ENCODE measurements at places on chromosomes 11 and 22.

- no peak overlapping the region for H3K4me3 ChIP-seq
- no peak overlapping the region for H3K27ac ChIP-seq
- H3K27me3 ChIP-seq, result no peaks in the 10 kb centered on the region
- peaks cover 3% of the 10 kb centered on the region for H3K36me3 ChIP-seq
Measured at GRCh38 chr11:88359114-88359513, 21.6 kb upstream of the CTSC start.

DNA sequence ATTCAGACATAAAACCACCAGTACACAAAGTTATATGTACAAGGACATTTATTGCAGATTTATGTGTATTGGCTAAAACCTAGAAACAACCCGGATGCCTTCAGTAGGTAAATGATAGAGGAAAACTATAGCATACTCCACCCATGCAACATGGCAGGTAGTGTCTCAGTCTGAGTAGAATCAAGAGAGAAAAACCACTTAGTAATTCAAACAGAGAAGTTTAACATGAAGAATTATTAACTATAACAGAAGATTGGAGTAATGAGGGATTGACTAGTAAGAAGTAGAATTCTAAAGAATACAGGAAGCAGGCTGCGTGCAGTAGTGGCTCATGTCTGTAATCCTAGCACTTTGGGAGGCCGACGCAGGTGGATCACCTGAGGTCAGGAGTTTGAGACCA is 16.2 kb upstream of the SPTY2D1 start:
- no peaks in the 10 kb centered on the region for H3K27me3 ChIP-seq
- H3K27ac ChIP-seq, result peak overlapping the region; percentile 86
- no peaks in the 10 kb centered on the region for H3K36me3 ChIP-seq
- DNase-seq, result no peak

GRCh38 chr11:119029340-119030028 is 1.2 kb downstream of the SLC37A4 start:
- peaks cover 31% of the 10 kb centered on the region for H3K4me1 ChIP-seq
- no peak for DNase-seq
- no peaks in the 10 kb centered on the region for H3K27me3 ChIP-seq
- peak overlapping the region; percentile 89 for H3K4me3 ChIP-seq
- peak overlapping the region; percentile 87 for H3K27ac ChIP-seq

- peaks cover 7% of the 10 kb centered on the region for H3K36me3 ChIP-seq
- H3K27ac ChIP-seq, result no peak overlapping the region
- DNase-seq, result no peak
- no peaks in the 10 kb centered on the region for H3K4me1 ChIP-seq
Measured at GRCh38 chr11:103079833-103080232, 12.1 kb downstream of the DCUN1D5 start.

DNA sequence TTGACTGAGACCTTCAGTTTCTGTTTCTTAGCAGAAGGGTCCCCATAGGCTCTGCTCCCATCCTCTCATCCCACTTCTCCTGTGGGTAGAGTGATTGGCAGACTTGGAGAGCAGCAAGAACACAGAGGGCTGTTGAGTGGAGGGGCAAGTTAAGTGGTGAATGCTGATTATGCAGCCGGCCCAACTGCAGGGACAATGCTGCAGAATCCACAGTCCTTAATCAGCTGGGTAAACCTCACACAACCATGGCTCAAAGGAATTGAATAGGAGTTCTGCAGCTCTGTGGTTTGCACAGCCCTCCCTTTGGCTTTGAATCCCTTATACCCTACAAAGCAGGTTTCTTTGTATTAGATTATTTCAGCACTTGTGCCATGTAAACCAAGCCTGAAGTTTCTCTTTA is 161.1 kb downstream of the NAV2 start:
- no peaks in the 10 kb centered on the region for H3K36me3 ChIP-seq
- no peak for DNase-seq
- H3K27me3 ChIP-seq, result peaks cover 6% of the 10 kb centered on the region
- no peak overlapping the region for H3K4me3 ChIP-seq
- no peaks in the 10 kb centered on the region for H3K4me1 ChIP-seq

- DNase-seq, result no peak
- H3K27ac ChIP-seq, result no peak overlapping the region
- no peaks in the 10 kb centered on the region for H3K4me1 ChIP-seq
- no peak overlapping the region for H3K4me3 ChIP-seq
Measured at GRCh38 chr11:2825261-2825888, 60.2 kb downstream of the CDKN1C start.

- peaks cover 10% of the 10 kb centered on the region for H3K27me3 ChIP-seq
- no peak overlapping the region for H3K27ac ChIP-seq
- H3K36me3 ChIP-seq, result no peaks in the 10 kb centered on the region
- DNase-seq, result no peak
- H3K4me3 ChIP-seq, result no peak overlapping the region
Measured at GRCh38 chr22:48887394-48888332, 940.0 kb downstream of the BRD1 start.

All from T-helper 17 cell (primary cell).